Activated naive CD8-positive, alpha-beta T cell treated with anti-CD3 and anti-CD28 coated beads, Interleukin-2, amount 10 ng/mL, durations not matched to agents 7 days and 5 days (primary cell): ENCODE measurements at places on chromosomes 2 and 18. TPM values are rescaled to one million over a fixed set of nuclear protein-coding genes. Genes with fewer than 3 reads are reported as not detected.

The IL36A gene
- total RNA-seq, result not detected

The TSGA10 gene
- total RNA-seq, result 11.1 TPM

The SPDYA gene
- total RNA-seq, result 1.9 TPM

The KIAA1328 gene
- 10.7 TPM for total RNA-seq

The CRYGC gene
- total RNA-seq, result not detected

The CCDC178 gene
- not detected for total RNA-seq
